ENCODE measurements at places on chromosomes 5 and 9.

DNA sequence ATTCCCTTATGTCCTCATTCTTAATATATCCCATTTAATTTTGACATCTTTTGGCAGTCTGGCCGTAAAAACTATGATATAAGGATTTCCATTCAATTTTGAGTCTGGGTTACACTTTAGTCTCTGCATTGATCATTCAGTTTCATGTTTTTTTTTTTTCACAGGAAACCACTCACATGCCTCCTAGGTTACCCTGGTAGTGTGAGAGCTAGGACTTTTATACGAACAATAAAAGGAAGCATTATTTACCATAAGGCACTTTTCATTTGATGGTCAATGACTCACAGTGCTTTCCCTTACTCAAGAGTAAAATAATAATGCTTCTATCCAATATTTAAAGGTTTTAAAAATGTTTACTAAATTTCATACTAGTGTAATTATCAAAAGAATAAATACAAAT is 16.4 kb upstream of the DMAC1 start:
- DNase-seq = no peak

DNA sequence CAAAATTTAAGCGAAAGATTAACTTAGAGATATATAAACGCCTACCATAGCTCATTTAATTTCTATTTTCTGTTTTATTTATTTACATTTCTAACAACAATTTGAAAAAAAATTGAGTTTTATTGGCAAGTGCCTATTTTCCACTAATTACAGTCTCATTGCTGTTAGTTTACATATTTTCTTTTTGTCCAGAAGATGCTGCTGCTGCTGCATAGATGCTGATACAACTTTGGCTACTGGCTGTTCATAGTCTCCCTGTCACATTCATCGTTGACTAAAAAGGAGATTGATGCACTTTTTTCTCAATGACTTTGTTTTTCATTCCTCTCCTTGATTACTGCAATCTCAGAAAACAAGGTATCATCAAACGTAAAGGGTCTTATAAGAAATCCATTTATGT is 235.4 kb downstream of the CDH9 start:
- no peak for DNase-seq

- no peak for DNase-seq
These were observed 513.4 kb upstream of the MEF2C start for GRCh38 chr5:89396278-89396954.

DNA sequence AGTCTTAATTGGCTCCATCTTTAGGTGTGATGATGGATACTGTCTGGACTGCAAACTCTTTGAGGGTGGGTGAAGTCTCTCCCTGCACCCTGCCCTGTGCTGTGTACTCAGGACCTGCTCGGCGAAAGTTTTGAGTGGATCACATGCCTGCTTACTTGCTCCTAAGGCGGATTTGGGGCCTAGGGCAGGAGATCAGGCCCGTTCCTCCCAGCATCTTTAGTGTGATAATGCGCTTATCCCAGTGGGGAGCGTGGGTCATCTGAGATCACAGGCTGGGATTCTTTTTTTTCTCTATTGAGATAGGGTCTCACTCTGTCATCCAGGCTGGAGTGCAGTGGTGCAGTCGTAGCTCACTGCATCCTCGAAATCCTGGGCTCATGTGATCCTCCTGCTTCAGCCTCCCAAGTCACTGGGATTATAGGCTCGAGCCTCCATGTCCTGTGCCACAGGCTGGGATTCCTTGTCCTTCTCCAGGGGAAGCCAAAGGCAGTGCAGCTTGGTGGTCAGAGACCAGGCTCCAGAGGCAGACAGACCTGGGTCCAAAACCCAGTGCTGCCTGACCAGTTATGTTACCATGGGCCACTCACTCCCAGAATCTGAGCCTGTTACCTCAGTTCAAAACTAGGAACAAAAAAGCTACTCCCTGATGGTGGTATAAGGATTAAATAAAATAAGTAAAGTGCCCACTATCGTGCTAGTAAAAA is 59.7 kb downstream of the ZNF618 start:
- DNase-seq = no peak

Data from progenitor cell of endocrine pancreas (in vitro differentiated cells).